ENCODE measurements at places on chromosomes 16 and 17.

DNA sequence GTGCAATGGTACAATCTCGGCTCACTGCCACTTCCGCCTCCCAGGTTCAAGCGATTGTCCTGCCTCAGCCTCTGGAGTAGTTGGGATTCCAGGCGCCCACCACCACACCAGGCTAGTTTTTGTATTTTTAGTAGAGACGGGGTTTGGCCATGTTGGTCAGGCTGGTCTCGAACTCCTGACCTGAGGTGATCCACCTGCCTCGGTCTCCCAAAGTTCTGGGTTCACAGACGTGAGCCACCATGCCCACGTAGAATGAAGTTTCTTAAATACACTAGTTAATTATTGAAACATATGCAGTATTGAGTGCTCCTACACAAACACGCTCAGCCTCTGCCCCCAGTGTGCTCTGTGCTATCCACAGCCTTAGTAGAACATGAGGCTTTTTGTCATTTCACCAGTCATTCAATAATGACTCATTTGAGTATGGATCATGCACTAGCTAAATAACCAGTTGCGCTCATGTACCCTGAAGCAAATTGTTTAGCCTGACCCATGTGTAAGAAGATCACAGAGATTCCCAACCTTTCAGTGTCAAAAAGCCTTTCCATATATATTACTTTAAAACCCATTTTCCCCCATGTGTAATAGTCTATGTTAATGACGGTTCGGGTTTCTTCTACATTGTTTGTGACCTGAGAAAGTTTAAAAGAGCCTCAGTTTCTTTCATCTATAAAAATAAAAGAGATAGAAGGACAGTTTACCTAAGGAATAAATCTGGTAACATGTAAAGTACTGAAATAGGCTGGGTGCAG, 49.7 kb downstream of the TUBD1 start:
- no peak for DNase-seq

DNA sequence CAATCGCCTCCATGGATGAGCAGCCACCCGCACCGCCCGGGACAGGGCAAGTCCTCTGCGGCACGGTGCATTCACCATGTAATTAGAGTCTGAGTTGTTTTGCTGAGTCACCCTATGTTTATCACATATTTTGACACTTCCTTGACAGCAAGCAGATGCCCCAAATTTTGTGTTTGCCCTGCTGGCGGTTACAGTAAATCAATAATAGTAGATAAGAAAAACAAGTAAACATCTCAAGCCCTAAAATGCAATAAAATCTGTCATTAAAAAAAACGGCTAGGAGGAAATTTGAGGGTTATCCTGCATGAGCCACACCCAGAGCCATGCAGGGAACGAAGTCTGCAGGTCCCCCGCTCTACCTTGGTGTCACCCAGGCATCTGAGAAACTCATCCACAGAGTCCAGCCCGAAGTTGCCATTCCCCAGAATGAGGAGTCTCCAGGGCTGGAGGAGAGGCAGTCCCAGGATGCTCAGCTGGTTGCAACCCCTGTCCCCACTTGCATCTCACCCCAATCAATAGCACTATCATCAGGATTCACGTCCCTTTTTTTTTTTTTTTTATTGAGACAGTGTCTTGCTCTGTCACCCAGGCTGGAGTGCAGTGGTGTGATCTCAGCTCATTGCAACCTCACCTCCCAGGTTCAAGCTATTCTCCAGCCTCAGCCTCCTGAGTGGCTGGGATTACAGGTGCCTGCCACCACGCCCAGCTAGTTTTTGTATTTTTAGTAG, 16.5 kb upstream of the ST6GALNAC1 start:
- DNase-seq, result no peak

- DNase-seq, result no peak
Measured at GRCh38 chr17:67995570-67996263, 552 bp downstream of the C17orf58 start.

DNA sequence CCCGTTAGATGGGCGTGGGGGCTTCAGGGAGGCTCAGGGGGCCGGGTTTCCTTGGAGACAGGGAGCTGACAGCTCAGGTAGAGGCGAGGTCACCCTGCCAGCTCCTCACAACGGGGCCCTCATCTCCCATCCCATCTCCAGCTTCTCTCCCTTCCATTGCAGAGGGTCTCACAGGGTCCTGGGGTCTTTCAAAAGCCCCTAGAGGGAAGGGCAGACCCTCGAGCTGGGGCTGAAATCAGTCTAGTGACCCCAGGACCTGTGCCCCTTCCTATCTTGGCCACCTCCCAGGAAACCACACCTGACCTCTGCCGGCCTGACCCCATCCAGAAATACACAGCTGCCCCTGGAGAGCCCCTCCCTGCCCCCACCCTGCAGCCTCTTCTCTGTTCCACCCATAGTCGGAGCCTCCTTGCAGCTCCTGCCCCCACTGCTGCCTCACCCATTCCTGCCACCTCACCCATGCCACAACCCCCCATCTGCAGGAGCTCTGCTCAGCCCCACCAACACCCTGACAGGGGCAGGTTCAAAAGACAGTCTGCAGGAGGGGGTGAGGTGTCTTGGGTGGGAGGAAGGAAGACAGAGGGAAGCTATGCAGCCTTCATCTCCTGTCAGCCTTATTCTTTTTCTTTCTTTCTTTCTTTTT, 23.4 kb downstream of the PIK3R5 start:
- no peak for DNase-seq

DNA sequence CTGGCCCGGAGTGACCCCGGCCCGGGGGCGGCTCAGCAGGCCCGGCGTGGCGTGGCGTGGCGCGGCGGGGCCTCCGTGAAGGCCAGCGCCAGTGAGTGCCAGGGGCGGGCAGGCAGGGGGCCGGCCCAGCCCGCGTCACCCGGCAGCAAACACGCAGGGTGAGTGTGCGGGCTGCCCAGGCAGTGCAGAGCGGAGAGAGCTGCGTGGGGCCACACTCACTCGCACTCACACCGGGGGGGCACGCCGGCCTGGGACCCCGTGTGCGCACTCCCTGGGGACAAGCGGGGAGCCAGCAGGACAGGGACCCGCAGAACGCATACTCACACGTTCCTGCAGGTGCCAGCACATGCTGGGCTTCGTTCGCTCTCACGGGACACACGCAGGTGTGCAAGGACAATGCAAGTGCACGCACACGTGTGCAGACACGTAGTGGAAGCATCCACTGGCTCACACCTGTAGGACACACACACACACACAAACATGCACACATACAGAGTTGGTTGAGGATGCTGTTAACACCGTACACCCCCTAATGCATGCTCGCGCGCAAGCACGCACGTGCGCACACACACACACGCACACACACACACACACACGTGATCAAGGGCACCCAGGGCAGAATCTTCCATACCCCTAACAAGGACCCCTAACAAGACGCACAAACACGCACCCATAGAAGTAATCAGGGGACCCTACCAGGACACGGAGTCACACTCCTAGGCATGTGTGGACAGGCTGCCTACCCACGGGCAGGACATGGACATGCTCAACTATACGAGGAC, 7.7 kb downstream of the USP6 start:
- DNase-seq, result no peak

DNA sequence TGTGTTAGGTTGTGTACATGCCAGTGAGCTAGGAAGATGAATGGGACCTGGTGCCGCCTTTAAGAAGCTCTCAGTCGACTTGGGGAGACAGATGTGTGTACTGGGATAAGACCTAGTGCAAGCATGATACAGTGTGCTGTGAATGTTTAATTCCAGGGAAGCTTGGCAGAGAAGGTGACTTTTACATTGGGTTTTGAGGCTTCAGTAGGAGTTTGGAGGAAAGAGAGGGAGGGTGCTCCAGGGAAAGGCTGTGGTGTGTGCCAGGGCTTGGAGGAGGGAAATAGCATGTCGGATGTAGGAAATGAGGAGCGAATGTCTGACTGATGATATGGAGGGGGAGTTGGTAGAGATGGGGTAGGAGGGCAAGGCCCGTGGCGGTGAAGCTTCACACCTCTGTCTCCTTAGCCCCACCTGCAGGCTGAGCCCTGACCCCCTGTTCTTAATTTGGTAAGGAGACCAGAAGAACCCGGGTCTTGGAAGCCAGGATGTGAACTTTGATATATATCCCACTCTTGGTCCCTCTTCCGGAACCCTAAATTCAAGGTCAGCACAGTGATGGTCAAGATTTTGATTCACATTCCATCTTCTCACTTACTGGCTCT, 76.6 kb downstream of the PLCG2 start:
- DNase-seq, result no peak

- DNase-seq, result no peak
Measured at GRCh38 chr17:17565471-17566339, 25.8 kb downstream of the PEMT start.

- DNase-seq, result no peak
Measured at GRCh38 chr16:15849209-15849981, 7.4 kb downstream of the MYH11 start.

DNA sequence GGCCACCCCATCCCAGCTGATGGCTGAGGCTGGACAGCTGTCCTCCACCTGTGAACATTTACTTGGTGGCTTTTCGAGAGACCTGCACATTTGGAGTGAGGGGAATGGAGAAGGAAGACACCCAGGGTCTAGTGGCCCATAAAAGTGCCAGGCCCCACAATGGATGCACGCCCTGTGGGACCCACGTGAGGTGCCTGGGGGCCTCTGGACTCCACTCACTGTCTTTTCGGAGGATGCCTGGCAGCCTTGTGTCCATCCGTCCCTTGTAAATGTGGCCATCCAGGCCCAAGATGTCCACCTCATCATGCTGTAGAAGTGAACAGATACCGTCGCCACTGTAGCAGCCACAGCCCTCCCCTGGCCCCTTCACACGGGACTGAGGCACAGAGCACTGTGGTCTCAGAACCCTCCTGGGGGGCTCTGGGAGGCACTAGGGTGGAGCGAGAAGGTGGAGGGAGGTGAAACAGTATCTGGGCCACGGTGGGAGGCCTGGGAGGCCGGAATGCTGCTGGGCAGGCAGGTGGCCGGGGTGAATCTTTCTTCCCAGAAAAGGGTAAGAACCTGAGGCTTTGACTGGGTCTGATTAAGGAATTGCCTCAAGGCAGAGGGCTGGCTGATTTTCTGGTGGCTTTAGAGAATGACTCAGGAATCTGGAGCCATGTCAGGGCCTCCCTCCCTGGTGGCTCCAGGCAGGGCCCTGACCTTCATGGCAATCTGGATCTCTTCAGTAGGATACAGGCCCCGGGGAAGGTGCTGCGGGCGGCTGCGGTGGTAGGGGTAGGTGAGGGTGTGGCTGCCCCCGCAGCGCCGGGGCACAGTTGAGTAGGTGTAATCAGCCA, 11.5 kb downstream of the UBALD2 start:
- DNase-seq, result no peak

DNA sequence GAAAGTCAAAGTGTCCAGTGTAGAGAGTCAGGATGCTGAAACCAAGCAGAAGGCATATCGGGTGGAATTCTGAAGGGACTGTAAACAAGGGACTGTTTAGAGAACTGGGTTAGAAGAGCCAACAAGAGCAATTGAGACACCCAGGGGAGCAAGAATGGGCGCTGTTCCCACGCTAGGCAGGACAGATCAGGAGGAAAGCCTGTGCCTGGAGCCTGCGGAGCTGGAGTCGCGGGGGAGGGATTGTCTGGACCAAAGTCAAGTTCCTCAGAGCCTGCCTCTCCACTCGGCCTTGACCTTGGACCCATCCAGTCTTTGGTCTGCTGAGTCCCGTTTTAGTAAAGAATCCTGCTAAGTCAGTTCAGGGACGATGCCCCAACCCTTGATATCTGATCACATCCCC, 14.7 kb upstream of the KLHL36 start:
- no peak for DNase-seq

DNA sequence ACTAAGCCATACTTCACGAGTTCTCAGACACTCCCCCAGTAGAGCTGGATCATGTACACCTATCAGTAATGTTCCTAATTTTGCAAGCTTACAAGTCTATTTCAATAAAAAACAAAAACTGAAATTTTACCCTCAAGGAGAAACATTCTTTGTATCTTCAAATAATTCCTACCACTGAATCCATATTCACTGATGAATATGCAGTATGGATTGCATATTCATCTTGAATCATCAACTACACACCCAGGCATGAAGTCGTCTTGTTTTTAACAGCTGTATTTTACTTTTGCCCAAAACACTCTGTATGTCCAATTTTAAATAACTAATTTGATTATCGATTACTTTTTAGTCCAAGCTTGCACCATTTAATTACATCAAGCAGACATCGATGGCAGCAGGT, 31.8 kb downstream of the ZDHHC7 start:
- DNase-seq, result no peak

DNA sequence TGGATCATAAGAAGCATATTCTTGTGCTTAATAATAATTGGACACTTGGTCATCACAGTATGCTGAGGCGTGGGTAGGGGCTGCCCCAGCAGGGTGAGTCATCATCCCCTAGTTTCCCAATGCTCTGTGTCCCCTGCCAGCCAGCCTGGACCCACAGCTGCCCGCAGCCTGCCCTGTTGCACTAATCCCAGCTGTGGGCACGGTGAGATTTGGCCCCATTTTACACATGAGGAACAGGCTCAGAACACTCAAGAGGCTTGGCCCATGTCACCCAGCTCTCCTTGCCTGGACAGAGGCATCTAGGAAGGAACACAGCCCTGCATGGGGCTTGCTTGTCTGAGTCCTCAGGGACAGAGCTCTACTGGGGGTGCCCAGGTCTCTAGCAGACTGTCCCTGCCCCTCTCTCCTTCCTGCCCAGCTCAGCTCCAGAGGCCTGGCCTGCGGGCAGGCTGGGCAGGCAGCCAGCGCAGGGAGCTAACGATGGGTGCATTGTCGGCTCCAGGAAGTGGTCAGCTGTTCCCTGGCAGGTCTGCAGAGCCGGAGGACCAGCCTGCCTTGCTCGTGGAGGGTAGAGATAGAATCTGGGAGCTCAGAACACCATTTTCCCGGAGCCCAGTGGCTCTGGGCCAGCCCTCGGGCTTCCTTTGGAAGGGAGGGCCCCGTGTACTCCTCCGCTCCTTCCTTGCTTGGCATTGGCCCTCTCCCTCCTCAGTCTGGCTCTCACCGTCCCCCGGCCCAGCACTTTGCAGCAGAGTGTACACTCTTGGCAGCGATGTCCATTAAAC, 189.4 kb downstream of the RAB11FIP4 start:
- DNase-seq, result no peak

DNA sequence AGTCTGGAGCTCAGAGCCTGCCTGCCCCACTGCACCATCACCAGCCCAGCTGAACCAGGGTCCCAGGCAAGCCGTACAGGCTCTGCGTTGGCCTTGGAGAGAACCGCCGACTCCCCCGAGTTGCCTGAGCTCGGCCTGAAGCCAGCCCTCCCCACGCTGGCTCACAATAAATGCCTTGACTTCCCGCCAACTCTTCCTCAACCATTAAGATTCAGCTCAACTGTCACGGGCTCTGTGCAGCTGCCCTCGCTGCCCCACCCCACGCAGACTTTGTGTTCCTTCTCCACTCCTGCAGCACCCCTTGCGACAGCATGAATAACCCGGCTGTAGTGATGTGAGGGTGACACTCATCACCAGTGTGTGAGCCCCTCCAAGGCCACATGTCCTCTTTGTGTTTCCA, 4.8 kb upstream of the QPRT start:
- DNase-seq, result no peak

- DNase-seq, result no peak
Measured at GRCh38 chr17:12342161-12342560, 321.5 kb downstream of the MAP2K4 start.

All from activated T-helper 1 cell treated with Interleukin-2 at 50 U/mL for 16 hours (primary cell).